ENCODE measurements at places on chromosomes 3 and 15.
A peak's percentile ranks its signal among the peaks of the same experiment; 100 is the strongest.

- DNase-seq, result no peak
These were observed 90.2 kb downstream of the LINGO1 start for GRCh38 chr15:77542491-77543001.

DNA sequence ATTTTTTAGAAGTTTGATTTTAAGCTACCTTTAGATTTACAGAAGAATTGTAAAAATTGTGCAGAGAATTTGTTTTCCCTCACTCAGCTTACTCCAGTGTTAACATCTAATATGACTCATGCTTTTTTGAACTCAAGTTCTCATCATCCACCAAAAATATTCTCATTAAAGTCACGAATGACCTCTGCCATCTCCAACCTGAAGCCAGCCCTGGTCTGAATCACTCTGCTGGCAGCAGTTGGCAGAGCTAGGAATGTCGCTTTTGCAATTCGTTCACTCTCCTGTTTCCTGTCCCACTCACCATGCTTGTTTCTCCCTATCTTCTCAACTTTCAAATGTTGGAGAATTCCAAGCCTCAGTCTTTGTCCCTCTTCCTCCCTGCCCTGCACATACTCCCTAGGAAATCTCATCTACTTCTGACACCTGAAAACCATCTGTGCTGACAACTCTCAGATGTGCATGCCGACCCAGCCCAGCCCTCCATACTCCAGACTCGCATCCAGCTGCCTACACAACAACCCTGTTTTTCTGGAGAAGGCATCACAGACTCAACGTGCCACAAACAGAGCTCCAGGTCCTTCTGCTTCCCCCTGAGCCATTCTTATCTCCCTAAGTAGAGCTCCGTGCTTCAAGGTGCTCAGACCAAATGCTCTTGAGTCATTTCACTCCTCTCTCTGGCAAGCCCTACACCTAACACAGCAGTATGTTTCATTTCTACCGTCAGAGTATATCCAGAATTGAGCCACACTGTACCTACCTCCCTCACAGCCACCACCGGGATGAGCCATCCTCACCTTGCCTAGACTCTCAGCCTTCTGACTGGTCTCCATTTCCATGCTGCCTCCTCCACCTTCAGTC lies 24.9 kb downstream of the PRR23E start:
- DNase-seq, result no peak

GRCh38 chr15:70327856-70328678 lies 230.3 kb upstream of the TLE3 start:
- DNase-seq, result no peak

DNA sequence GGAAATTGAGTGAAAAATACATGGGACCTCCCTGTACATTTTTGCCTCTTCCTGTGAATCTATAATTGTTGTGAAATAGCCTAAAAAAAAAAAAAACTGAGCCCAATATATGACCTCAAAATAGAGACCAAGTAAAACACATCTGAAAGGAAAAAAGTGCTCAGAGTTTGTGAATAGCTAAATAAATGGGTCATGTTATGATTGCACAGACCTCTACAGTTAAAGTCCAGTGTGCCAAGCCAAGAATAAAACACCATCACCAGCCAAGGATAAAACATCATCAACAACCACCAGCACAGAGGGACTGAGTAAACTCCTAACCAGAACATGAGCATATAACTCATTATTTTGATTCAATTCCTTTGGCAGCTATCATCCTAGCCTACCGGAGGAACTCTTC lies 115.6 kb upstream of the AGTR1 start:
- DNase-seq, result no peak

DNA sequence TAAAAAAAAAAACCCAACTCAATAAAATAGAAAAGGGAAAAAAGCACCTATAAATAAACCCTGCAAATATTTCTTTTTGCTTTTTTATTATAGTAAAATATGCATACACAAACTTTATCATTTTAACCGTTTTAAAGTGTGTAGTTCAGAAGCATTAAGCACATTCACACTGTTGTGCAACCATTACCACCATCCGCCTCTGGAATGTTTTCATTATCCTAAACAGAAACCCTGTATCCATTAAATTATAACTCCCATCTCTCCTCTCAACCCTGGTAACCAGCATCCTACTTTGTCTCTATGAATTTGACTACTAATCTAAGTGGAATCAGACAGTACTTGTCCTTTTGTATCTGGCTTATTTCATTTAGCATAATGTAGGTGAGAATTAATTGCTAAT lies 15.0 kb downstream of the CDCP1 start:
- DNase-seq, result no peak

- DNase-seq, result no peak
These were observed 11.2 kb upstream of the RAD18 start for GRCh38 chr3:8974458-8974857.

DNA sequence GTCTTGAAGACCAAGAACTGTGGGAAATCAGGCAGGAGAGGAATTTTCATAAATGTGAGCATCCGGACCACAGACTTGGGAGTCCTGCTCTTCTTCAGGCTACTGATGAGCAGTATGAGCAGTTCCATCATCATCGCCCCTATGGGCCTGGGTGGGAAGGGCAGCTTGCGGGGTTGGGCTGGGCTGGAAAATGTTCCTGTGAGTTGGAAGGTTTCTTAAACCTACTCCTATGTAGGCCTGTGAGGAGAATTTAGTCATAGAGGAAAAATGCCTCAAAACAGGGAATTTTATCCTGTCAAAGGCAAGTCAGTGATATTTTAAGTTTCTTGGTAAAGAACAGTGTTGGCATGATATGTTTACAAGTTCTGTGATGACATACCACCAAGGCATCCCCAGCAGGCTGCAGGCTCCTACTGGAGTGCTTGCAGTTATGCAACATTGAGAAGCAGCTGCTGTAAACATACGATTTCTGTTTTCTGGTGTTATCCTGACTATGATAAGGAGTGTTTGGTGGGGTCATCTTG lies 10.3 kb downstream of the MASP1 start:
- DNase-seq, result no peak

DNA sequence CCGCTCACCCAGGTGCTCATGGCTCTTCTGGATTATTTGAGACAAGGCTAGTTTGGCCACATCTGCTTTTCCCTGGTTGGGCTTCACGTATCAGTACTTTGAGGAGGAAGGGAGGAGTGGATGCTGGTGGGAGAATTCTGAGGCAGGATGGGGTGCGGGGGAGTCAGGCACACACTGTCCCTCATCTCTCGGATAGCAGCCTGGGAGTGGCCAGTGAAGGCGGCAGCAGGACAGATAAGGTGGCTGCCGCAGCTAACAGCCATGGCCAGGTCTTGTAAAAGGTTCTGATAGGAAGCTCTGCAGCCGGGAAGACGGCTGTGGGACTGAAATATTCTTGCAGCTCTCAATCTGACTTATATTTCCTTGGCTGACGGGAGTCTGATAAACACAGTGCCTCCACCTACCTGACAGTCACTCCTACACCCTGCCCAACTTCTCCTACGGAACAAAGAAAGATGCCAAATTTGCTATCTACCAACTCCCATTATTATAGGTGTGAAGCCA lies 87.3 kb downstream of the MESD start:
- DNase-seq, result no peak

DNA sequence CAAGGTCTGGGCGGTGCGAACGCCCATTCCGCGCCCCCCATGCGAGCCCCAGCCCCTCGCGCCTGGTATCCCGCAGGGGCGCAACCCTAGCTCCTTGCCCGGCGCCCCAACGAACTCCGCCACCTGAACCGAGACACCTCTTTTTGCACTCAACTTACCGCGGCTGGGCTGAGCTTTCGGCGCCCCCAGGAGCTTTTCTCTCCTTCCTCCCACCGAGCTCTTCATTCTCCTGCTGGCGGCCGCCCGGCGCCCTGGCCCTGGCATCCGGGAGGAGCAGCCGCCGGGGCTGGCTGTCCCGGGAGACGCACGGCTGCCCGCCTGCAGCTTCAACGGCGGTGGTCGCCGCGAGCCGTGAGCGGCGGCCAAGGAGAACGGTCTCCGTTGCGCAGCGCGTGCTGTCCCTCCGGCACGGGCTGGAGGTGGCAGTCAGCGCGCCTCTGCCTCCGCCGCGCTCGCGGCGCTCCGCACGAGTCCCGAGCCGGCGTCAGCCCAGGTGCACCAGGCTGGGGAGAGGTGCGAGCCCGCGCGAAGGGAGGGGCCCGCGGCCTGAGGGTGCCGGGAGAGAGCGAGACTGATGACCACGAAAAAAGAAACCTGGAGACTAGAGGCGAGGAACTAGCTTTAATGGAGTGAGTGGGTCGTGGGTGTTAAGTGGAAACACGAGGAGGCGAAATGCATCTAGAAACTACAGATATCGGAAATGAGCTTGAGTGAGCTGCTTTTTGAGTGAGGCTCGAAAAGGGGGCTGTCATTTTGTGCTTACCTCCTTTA lies 621.5 kb upstream of the ZNF385D start:
- no peak for DNase-seq

DNA sequence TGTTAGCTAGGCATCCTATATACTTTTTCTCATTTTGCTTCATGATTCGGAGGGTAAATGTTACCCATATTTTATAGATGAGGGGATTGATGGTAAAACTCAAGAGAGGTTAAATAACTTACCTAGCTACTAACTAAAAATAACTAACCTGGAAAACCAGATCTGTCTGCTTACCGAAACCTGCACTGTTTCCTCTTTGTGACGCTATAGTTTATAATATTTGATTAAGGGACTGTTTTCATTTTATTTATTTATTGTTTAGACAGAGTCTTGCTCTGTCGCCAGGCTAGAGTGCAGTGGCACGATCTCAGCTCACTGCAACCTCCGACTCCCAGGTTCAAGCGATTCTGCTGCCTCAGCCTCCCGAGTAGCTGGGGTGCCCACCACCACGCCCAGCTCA lies 55.9 kb downstream of the MAP6D1 start:
- DNase-seq, result no peak

DNA sequence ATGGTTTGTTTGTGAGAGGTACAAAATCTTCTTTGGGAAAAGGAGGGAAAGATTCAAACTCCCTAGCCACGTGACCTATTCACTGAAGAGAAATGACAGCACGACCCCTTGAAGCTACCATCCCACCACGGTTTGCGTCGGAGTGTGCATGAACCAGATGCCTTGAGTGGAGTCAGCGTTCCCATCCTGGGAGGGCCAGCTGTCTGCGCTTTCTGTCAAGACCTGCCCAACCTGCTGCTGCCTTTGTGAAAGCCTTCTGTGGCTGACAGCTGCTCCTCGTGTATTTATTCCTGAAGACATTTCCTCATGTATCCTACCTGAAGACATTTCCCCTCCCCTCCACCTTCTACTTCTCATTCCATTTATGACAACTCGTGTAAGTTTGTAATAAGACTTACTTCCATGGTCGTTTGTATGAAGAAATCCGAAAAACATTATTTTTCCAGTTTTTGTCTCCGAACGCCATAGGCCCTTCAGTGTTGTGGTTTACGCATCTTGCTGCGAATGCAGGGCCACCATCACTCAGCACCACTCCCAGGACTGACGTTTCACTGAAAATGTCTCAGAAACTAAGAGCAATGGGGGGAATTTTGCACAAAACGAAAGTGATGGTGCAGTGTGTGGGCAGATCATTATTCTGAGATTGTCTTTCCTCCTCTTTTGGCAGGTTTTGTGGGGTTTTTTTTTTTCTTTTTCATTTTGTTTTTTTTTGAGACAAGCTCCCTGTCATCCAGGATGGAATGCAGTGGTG lies 18.9 kb downstream of the EBLN2 start:
- no peak for DNase-seq

GRCh38 chr3:125039131-125040100 lies 16.4 kb downstream of the HEG1 start:
- DNase-seq, result no peak

- no peak for DNase-seq
These were observed 216.1 kb downstream of the MTHFS start for GRCh38 chr15:79680720-79681119.

GRCh38 chr3:143529018-143529478 lies 319.2 kb downstream of the SLC9A9 start:
- DNase-seq, result peak; percentile 37

- no peak for DNase-seq
These were observed 16.9 kb downstream of the CEP19 start for GRCh38 chr3:196694941-196695848.

DNA sequence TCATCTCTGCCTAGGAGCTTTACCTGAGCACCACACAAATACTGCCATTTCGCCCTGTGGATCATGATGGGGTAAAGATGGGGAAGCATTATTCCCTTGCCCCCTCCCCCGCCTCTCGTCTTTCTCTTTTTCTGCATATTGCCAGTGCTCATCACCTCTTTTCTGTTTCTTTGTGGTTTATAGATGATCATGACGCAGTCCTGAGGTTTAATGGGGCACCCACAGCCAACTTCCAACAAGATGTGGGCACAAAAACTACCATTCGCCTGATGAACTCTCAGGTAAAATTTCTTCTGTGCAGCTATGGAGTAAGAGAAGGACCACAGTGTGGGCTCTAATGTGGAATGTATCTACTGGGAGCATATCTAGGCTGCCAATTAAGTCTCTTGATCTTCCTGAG lies 88.2 kb downstream of the RPL39L start:
- DNase-seq, result peak; percentile 28

- no peak for DNase-seq
These were observed 50.9 kb upstream of the CMTM7 start for GRCh38 chr3:32340611-32341365.
